ENCODE measurements at places on chromosomes 13 and 19.
A peak's percentile ranks its signal among the peaks of the same experiment; 100 is the strongest.

- H3K4me3 ChIP-seq: no peak overlapping the region
- peaks cover 38% of the 10 kb centered on the region for H3K36me3 ChIP-seq
- peaks cover 23% of the 10 kb centered on the region for H3K4me1 ChIP-seq
- peaks cover 2% of the 10 kb centered on the region for H3K27me3 ChIP-seq
- peak overlapping the region; percentile 98 for H3K27ac ChIP-seq
These were observed 7.5 kb downstream of the ZNF331 start for GRCh38 chr19:53545271-53546065.

DNA sequence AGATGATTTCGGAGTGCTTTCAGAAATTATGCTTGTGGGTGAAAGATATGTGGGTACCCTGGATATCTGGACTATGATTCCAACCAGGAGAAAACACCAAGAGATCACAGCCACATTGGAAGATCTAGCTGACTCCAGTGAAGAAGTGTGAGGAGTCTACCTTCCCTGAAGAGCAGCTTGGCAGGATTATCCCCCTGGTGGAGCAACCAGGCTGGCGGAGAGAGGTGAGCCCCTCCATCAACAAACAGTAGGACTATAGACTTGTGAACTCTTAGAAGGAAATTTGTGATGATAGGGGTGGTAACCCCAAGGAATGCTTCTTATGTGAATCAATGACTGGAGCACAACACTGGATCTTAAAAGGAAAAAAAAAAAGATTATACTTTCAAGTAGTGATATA lies 47.8 kb upstream of the DIAPH3 start:
- no peaks in the 10 kb centered on the region for H3K36me3 ChIP-seq
- no peak overlapping the region for H3K27ac ChIP-seq
- no peak overlapping the region for H3K4me3 ChIP-seq

DNA sequence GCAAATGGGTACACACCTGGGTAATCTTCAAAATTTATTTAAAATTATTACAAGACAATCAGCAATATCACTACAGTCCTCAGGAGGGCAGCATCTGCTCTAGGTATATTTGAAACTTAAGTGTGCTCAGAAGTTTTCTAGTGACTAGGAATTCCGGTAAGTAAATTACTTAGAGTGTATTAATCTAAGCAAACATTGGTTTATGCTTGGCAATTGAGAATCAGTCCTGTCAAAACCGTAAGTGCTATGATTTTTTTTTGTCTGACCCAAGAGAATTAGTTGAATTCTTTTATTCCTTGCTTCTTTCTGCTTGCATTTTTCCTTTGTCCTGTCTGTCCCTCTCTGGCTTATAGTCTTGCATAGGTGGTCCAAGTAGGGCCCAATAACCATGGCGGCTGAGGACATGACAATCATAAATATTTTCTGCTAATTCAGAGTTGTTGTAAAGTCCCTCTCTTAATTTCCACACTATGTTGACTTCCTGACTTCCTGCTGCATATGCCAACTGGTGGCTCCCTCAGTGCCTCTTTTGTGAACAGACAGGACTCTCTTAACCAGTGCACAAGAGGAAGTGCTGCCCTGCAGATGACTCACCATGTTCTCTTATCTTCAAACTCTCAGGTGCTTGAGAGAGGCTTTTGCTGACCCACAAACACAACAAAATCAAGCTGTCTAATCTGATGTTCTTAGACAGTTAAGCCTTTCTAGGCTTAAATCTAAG lies 82.2 kb downstream of the SLAIN1 start:
- DNase-seq: peak; percentile 10
- H3K4me3 ChIP-seq: no peak overlapping the region
- H3K27ac ChIP-seq: no peak overlapping the region
- H3K4me1 ChIP-seq: peaks cover 16% of the 10 kb centered on the region
- H3K36me3 ChIP-seq: no peaks in the 10 kb centered on the region

DNA sequence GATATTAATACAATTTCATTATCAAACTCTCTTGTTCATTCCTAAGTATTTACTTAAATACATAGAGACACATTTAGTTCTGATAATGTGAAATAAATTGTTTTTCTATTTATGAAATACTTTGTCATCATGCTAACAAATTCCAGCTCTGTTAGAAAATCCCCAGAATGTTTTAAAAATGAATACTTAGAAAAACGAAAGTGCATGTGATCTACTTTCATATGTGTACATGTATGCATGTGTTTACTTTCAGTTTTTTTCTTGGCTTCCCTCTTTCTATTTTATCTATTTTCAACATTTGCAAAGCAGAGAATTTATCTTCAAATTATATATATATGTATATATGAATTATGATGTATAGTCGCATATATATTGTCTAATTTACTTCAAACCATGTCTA lies 1110.0 kb upstream of the PCDH20 start:
- peaks cover 5% of the 10 kb centered on the region for H3K4me1 ChIP-seq
- DNase-seq: no peak
- H3K27me3 ChIP-seq: peaks cover 2% of the 10 kb centered on the region
- no peaks in the 10 kb centered on the region for H3K36me3 ChIP-seq

DNA sequence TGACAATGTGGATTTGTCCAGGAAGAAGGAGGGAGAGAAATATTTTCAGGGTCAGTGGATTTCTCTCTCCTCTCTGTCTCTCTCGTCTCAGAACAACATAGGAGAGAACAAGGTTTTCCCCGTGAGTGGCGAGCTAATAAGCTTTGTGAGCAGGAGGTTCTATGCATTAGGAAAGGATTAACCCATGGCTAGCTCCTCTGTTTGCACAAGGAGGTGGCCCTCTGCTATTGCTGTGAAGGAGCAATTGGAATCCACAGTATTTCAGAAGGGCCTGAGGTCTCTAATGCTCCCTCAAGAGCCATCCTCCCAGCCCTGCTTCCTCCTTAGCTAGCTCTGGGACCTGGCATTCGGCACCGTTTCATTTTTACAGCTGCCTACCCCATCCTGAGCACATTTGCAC lies 288.9 kb upstream of the MAB21L1 start:
- no peak overlapping the region for H3K4me3 ChIP-seq
- peaks cover 3% of the 10 kb centered on the region for H3K27me3 ChIP-seq
- peaks cover 56% of the 10 kb centered on the region for H3K4me1 ChIP-seq
- no peaks in the 10 kb centered on the region for H3K36me3 ChIP-seq

All from nephron progenitor cell (in vitro differentiated cells).